ENCODE measurements at places on chromosomes 7 and 10.
A peak's percentile ranks its signal among the peaks of the same experiment; 100 is the strongest.

- DNase-seq, result no peak
These were observed 103.1 kb downstream of the SLC16A9 start for GRCh38 chr10:59606551-59606961.

- peak; percentile 35 for DNase-seq
These were observed 45.5 kb upstream of the ZNRF2 start for GRCh38 chr7:30238721-30239441.

- DNase-seq, result no peak
These were observed 8.9 kb upstream of the TRIM8 start for GRCh38 chr10:102635377-102635776.

DNA sequence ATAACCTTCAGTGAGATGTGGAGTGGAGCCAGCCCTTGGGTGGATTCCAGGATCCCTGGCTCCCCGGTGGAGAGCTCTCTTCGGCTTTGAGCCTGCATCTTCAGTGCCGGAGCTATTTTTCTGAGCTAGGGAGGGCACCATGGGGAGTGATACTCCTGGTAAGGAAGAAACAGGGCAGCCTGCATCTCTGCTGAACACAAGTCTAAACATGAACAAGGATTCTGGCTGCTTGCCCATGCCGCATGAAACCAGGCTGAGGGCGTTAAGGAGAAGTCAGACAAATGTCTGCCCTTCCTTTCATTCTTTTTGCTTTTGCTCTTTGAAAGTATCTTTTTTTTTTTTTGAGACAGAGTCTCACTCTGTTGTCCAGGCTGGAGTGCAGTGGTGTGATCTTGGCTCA lies 60.4 kb downstream of the EVX1 start:
- no peak for DNase-seq

- DNase-seq, result no peak
These were observed 66.3 kb upstream of the EFCAB10 start for GRCh38 chr7:105647591-105647990.

GRCh38 chr10:116811691-116812090 lies 37.6 kb upstream of the ENO4 start:
- DNase-seq, result no peak

DNA sequence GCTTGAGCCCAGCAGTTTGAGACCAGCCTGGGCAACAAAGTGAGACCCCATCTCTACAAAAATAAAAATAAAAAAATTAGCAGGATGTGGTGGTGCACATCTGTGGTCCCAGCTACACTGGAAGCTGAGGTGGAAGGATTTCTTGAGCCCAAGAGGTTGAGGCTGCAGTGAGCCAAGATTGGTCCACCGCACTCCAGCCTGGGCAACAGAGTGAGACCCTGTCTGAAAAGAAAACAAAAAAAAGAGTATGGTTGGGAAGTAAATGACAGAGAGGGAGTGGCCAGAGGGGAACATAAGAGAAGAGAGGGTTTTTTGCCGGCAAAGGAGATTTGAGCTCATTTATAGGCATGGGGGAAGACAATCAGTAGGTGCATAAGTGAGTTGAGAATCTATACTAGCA lies 19.7 kb downstream of the PLXDC2 start:
- DNase-seq, result no peak

GRCh38 chr7:133015888-133016287 lies 66.0 kb downstream of the CHCHD3 start:
- DNase-seq, result no peak

DNA sequence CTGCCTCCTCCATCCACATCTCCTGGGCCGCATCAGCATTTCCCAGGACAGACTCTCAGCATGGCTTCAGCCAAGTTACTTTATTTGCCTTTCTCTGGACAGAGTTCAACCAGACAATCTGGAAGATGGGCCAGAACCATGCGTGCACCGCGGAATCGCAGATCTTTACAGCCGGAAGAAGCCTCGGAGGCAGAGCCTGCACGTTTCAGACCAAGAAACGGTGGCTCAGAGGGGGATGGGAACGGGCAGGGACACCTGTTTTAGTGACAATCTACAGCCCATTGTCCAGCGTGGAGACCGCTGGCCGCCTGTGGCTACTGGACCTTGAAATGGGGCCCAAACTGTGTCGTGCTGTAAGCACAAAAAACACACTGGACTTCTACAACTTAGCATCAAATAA lies 3.5 kb downstream of the VIPR2 start:
- no peak for DNase-seq

DNA sequence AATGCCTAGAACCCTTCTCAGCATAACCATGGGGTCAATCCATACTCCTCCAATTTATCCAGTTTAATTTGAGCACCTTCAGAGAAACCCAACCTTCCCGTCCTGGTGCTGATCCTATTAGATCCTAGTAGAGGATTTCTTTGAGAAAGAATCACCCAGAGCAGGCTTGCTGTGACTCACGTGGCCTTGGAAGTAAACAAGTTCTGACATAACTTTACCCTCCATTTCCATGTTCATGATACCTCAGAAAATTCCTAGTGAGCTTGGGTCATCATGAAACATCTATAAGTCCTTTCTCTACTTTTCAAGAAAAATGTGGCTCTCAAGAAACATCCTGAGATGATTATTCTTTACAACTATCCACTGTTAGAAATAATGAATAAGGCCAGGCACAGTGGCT lies 71.7 kb downstream of the PRLHR start:
- DNase-seq, result no peak

GRCh38 chr7:100155553-100156317 lies 2.8 kb downstream of the TRAPPC14 start:
- no peak for DNase-seq

- DNase-seq, result no peak
These were observed 16.7 kb upstream of the DRGX start for GRCh38 chr10:49412571-49412970.

- DNase-seq, result no peak
These were observed 37.2 kb upstream of the TARP start for GRCh38 chr7:38310591-38311101.

- no peak for DNase-seq
These were observed 44.6 kb downstream of the HGF start for GRCh38 chr7:81725003-81725811.

DNA sequence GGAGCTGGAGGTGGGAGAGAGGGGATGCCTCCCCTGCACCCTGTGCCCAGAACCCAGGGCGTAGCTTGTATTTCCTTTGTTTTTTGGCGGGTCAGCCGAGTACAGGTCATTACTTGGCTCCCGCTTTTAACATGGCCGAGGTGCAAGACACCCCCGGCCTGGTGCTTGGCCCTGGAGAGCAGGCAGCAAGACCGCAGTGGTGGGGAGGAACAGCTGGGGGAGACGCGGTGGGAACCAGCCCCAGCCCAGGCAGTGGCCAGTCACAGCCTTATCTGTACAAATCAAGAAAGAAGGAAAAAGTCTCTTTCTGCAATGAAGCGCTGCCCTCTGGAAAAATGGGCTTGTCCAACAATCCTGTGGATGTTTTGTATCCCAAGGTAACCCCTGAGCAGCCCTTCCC lies 99.1 kb downstream of the TAX1BP1 start:
- no peak for DNase-seq

- no peak for DNase-seq
These were observed 136.2 kb downstream of the SORCS3 start for GRCh38 chr10:104777086-104777799.

- no peak for DNase-seq
These were observed 39.5 kb downstream of the PKD1L1 start for GRCh38 chr7:47908720-47909119.

GRCh38 chr10:16663444-16663843 lies 141.8 kb upstream of the C1QL3 start:
- no peak for DNase-seq

DNA sequence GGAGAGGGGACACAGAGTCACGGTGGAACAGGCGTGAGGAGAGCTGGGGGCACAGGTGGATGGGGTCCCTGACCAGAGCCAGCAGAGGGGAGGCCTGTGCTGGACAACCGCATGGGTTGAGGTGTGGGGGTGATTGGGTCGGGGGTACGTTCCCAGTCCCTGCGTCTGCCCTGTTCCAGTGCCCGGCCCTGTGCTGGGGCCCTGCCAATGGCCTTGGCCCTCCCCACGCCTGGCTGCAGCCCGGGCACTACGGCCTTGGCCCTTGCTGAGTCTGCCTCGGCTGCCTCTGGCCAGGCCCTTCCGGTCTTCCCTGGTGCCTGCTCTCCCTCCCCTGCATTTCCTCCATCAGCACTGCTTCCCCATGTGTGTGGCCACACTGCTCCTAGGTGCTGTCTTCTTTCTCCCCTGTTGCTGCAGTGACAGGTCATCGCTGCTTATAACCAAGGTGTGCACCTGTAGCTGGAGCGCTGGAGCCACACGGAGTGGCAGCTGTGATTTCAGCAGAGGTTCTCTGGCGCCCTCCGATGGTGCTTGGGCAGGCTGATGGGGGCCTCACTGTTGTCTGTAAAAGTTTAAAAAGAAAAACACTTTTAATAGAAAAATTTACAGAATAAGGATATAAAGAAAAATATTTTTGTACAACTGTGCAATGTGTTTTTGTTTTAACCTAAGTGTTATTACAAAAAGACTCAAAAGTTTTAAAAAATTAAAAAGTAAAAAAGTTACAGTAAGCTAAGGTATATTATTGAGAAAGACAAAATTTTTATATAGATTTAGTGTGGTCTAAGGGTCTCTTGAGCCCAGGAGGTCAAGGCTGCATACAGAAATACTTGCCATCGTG lies 45.2 kb upstream of the BHLHA15 start:
- no peak for DNase-seq

GRCh38 chr7:91083855-91084644 lies 180.2 kb upstream of the FZD1 start:
- DNase-seq, result no peak

GRCh38 chr7:100157334-100158228 lies 942 bp downstream of the TRAPPC14 start:
- DNase-seq, result peak; percentile 70

- no peak for DNase-seq
These were observed 19.0 kb downstream of the SRI start for GRCh38 chr7:88200789-88201188.

GRCh38 chr7:96297876-96298275 lies 24.0 kb downstream of the SLC25A13 start:
- no peak for DNase-seq

GRCh38 chr7:121618182-121618581 lies 222.1 kb upstream of the FAM3C start:
- DNase-seq, result no peak

- DNase-seq, result no peak
These were observed 136.8 kb upstream of the CDCA7L start for GRCh38 chr7:22082553-22082885.

- DNase-seq, result no peak
These were observed 46.3 kb upstream of the HYAL4 start for GRCh38 chr7:123798532-123799188.

DNA sequence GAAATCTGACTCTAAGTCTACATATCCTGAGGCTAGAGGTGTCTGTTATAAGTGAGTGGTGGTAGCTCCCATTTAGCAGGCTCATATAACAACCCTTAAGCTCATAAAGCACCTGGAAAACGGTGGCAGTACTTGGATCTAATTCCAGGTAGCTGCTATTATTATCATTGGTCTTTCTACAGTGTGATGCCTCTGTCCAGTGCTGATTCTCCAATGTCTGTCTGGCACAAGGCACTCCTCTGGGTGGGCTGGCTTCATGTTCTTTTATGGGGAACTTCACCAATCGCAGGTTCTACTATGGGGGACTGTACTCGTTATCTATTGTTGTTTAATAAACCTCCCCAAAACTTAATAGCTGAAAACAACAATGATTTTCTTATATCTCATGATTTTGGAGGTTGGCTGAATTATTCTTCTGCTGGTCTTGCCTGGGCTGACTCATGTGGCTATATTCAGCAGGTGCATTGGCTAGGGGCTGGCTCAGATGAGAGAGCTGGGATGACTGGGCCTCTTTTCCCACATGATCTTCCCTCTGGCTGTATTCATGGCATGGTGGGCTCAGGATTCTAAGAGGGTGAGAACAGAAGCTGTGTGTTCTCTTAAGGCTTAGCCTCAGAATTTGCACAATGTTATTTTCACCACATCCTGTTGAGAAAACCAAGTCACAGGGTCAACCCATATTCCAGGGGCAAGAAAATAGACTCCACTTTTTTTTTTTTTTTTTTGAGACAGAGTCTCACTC lies 93.0 kb upstream of the PCGF5 start:
- no peak for DNase-seq

DNA sequence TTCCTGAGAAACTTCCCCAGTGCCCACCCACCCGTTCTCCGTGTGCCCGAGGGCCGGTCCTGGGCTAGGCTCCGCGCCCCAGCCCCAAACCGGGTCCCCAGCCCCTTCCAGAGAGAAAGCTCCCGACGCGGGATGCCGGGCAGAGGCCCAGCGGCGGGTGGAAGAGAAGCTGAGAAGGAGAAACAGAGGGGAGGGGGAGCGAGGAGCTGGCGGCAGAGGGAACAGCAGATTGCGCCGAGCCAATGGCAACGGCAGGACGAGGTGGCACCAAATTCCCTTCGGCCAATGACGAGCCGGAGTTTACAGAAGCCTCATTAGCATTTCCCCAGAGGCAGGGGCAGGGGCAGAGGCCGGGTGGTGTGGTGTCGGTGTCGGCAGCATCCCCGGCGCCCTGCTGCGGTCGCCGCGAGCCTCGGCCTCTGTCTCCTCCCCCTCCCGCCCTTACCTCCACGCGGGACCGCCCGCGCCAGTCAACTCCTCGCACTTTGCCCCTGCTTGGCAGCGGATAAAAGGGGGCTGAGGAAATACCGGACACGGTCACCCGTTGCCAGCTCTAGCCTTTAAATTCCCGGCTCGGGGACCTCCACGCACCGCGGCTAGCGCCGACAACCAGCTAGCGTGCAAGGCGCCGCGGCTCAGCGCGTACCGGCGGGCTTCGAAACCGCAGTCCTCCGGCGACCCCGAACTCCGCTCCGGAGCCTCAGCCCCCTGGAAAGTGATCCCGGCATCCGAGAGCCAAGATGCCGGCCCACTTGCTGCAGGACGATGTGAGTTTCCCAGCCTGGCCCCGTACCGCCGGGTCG lies at the start of gene SCD:
TSS of gene SCD (plus strand) at position 469 of the 803 bp plus-strand sequence. CDS start at position 741, 272 bp downstream.
- peak; percentile 38 for DNase-seq
